ENCODE measurements at places on chromosomes 11 and 22.

DNA sequence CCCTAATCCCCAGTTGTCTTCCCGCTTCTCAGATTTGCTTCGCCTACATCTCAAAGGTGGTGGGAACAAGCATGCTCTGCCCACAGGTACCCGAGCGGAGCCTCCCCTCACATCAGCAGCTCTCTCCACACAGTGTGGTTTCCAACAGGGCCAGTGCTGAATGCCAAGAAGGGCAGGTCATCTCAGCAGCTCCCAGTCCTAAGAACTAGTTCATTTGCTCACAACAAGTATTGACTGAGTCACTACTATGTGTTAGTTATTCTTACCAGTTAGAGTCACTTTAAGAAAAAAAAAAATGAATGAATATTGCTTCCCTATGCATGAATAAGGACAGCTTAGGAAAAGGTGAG lies 66.2 kb downstream of the THAP12 start:
- peak; percentile 28 for DNase-seq

- no peak for DNase-seq
These were observed 428.0 kb downstream of the LARGE1 start for GRCh38 chr22:33492210-33492651.

GRCh38 chr11:64864135-64864472 lies 14.3 kb downstream of the EHD1 start:
- DNase-seq: no peak

DNA sequence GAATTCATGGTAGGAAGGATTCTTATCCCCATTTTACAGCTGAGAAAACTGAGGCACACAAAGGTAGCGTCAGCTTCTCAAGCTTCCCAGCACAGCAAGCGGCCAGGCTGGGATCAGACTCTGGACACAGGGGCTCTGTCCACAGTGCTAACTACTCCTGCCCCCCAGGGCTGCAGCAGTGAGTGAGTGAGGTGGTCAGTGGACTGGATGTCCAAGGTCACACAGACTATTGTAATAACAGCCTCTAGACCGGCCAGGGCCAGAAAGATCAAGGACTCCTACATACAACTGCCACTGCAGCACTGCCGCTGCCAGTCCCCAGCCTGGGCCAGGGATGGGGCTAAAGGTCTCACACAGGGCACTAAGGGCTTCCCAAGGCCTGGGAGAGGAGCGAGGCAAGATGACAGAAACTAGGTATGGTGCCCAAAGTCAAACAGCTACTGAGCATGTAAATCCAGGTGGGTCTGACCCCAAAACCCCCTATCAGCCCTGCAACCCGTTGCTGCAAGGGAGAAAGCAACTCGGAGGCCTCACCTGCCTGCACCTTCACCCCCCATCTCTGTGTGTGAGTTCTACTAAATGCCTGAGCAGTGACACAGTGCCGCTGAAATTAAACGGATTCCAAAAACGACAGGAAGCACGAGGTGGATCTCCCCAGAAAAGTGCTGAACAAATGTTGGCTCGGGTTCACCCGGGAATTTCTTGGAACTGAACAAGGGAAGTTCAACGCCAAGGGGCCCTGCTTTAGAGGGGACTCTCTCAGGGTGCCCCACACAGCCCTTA lies 161.8 kb upstream of the GRK3 start:
- DNase-seq: peak; percentile 31

DNA sequence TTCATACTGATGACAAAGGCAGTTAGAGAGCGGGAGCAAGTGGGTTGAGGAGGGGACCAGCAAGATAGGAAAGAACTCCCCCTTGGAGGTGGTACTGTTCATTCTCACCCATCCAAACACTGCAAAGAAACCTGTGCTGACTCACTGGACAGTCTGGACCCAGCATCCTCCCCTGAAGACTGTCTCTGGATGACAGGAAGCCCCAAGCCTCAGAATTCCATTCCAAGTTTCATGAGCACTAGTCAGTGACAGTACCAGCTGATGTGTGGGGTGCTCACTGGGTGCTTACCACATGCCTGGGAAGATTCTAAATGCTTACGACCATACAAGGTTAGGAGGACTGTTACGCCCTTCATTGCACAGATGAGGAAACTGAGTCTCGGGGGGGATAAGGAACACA lies 160.9 kb downstream of the IGLL1 start:
- no peak for DNase-seq
